ENCODE measurements at places on chromosomes 12 and 14.

DNA sequence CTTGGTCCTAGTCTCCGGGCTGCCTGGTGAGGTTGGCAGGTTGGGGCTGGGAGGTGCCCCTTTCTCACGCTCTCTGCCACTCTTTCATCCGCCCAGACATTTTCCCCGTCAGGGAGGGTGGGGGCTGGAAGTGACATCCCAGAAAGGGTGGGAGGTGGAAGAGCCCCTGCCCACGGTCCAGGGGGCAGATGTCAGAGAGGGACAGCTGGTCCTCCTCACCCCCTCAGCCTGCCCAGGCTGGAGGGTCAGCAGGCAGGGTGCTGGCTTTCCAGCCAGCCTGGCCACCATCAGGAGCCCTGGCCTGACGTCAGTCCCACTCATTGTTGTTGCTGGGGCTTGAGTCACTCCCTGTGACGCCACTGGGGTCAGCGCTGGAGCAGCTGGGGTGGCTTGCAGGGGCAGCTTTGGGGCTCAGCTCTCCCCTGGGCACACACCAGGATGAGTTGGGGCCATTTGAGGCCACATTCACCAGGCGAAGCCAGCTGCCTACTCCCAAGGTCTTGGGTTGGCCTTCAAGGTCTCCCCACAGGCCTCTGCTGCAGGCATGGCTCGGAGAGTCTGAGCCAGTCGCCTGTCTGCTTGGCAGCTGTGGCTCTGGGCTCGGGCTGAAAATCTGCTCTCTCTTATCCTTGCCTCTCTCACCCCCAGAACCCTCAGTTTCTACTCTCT, 5.7 kb upstream of the ATG101 start:
- no peaks in the 10 kb centered on the region for H3K36me3 ChIP-seq
- no peak for DNase-seq
- H3K27ac ChIP-seq: no peak overlapping the region
- no peaks in the 10 kb centered on the region for H3K27me3 ChIP-seq

- H3K27ac ChIP-seq: no peak overlapping the region
- H3K4me1 ChIP-seq: no peaks in the 10 kb centered on the region
- H3K36me3 ChIP-seq: peaks cover 2% of the 10 kb centered on the region
- DNase-seq: no peak
These were observed 7.5 kb downstream of the FOXG1 start for GRCh38 chr14:28773861-28774691.

DNA sequence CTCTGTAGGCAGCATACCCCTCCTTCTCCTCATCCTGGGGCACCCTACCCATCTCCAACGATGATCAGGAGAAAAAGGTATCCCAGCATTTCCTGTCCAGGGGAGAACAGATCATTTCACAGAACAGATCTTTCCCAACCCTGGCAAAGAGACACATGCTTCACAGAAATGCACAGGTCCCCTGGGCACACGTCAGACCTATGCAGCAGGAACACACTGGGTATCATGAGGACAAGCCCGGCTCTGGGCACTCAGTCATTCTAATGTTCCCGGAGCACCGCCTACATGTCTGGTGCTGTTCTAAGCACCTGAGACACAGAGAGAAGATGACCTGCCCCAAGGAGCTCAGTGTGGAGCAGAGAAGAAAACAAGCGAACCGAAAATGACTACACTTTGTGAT, 56.2 kb downstream of the ACTN1 start:
- peak overlapping the region; percentile 78 for H3K27ac ChIP-seq
- no peak for DNase-seq
- H3K36me3 ChIP-seq: peaks cover 9% of the 10 kb centered on the region
- no peak overlapping the region for H3K4me3 ChIP-seq

- peaks cover 5% of the 10 kb centered on the region for H3K36me3 ChIP-seq
- H3K27me3 ChIP-seq: peaks cover 42% of the 10 kb centered on the region
These were observed 115.4 kb upstream of the VRK1 start for GRCh38 chr14:96681829-96682228.

DNA sequence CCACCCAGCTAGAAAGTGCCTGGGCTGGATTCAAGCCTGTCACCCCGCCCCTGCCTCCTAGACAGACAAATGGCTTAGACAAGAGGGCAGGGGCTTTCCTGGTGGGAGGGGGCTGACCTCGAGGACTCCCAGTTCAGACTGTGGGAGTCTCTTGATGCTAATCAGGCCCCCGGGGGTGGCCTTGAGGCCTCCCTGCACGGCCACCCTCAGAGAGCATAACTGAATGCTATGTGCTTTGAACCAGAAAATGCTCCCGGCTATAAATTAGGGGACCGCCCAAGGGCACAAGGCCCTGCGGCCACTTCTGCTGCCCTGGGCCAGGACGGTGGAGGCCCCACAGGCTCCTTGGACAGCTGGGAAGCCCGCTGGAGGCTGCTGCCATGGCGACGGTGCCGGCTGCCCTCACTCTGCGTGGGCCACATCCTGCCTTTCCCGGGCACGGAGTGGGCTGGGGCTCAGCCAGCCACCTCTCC, 111.0 kb upstream of the NCOR2 start:
- no peak for DNase-seq
- no peak overlapping the region for H3K4me3 ChIP-seq
- H3K36me3 ChIP-seq: no peaks in the 10 kb centered on the region

- H3K27me3 ChIP-seq: no peaks in the 10 kb centered on the region
- no peaks in the 10 kb centered on the region for H3K36me3 ChIP-seq
- no peaks in the 10 kb centered on the region for H3K4me1 ChIP-seq
- DNase-seq: no peak
- no peak overlapping the region for H3K4me3 ChIP-seq
- no peak overlapping the region for H3K27ac ChIP-seq
These were observed 191.6 kb upstream of the E2F7 start for GRCh38 chr12:77256956-77257355.

DNA sequence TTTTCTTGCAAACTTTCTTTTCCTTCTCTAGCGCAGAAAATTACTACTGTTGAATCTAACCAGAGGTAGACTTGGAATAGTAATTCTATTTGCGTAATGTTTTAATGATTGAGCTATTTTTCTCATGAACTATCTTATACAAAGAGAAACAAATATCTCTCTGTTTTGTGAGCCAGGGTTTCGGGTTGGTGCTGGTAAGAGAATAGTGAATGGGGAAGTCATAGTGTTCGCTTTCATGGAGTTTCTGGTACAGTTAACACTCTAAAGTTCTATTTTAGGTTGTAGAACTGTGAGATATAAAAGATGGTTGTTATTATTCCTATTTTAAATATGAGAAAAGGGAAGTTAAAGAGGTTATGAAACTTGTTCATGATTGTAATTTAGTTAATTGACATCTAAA, 6.6 kb downstream of the CLEC1B start:
- H3K27ac ChIP-seq: no peak overlapping the region
- H3K36me3 ChIP-seq: peaks cover 5% of the 10 kb centered on the region
- peaks cover 67% of the 10 kb centered on the region for H3K27me3 ChIP-seq

- H3K4me3 ChIP-seq: no peak overlapping the region
- H3K27me3 ChIP-seq: peaks cover 67% of the 10 kb centered on the region
- H3K27ac ChIP-seq: no peak overlapping the region
- no peaks in the 10 kb centered on the region for H3K36me3 ChIP-seq
- no peak for DNase-seq
- peaks cover 4% of the 10 kb centered on the region for H3K4me1 ChIP-seq
These were observed 88.2 kb downstream of the TSPAN9 start for GRCh38 chr12:3165078-3165980.

GRCh38 chr12:1869145-1869544, 48.8 kb downstream of the LRTM2 start:
- no peak overlapping the region for H3K27ac ChIP-seq
- no peak for DNase-seq
- no peaks in the 10 kb centered on the region for H3K4me1 ChIP-seq
- H3K36me3 ChIP-seq: no peaks in the 10 kb centered on the region
- H3K4me3 ChIP-seq: no peak overlapping the region

DNA sequence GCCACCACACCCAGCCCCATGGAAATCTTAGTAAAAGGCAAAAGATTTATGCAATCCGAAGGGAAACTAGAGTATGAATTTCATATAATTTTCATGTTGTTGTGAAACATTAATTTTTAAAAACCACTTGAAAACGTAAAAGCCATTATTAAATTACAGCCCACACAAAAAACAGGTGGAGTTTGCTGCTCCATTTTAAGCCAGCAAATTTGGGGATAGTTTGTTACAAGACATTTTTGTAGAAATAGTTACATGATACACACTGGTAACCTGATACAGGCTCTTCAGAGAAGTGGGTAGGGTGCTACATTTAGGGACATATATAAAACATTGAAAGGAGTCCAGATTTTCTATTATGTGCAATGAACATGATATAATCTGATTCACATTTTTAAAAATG, 17.6 kb downstream of the GNPTAB start:
- no peak for DNase-seq
- H3K27me3 ChIP-seq: no peaks in the 10 kb centered on the region
- H3K27ac ChIP-seq: no peak overlapping the region
- H3K36me3 ChIP-seq: peaks cover 3% of the 10 kb centered on the region
- H3K4me1 ChIP-seq: peaks cover 17% of the 10 kb centered on the region
- H3K4me3 ChIP-seq: no peak overlapping the region

DNA sequence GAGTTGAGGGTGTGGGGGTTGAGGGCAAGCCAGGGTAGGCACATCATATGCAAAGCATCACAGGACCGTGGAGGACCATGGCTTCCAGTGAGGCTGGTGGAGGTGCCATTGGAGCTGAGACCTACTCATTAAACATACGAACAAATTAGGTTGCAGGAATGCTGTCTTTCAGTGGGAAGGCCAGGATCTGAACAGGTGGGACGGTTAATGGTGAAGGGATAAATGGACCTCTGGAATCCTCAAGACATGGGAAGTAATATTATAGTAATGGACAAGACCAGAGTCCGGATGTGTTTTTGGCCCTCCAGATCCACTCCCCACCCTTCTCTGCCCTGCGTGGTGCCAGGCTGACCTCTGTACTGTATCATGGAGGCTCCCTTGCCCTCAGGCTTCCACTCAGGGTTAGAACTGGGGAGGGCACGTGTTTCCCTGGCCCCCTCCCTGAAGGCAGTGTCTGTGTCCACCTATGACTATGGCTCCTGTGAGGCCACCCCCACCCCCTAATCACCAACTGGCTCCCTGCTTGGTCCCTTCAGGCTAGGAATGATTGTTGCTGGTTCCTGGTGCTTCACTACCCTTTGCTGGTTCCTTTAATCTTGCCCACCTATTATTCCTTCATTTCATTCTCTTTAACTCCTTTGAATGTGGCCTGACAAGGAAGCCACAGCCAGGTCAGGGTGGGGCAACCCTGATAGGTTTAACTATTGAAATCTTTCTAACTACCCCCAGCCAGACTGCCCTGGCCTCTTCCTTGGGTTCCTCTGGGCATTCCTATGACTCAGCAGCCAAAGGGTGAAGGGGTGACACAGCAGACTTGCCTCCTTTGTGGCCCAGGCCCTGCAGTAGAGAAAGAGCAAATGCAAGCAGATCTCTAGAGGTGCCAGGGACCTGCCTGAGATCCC, 10.7 kb downstream of the DHRS2 start:
- H3K27ac ChIP-seq: no peak overlapping the region
- H3K36me3 ChIP-seq: peaks cover 5% of the 10 kb centered on the region
- H3K4me1 ChIP-seq: no peaks in the 10 kb centered on the region
- H3K4me3 ChIP-seq: no peak overlapping the region
- DNase-seq: no peak

GRCh38 chr12:77837876-77838291, 7.2 kb downstream of the NAV3 start:
- DNase-seq: no peak
- no peaks in the 10 kb centered on the region for H3K36me3 ChIP-seq
- H3K4me1 ChIP-seq: no peaks in the 10 kb centered on the region
- no peak overlapping the region for H3K4me3 ChIP-seq
- no peak overlapping the region for H3K27ac ChIP-seq
- H3K27me3 ChIP-seq: no peaks in the 10 kb centered on the region

DNA sequence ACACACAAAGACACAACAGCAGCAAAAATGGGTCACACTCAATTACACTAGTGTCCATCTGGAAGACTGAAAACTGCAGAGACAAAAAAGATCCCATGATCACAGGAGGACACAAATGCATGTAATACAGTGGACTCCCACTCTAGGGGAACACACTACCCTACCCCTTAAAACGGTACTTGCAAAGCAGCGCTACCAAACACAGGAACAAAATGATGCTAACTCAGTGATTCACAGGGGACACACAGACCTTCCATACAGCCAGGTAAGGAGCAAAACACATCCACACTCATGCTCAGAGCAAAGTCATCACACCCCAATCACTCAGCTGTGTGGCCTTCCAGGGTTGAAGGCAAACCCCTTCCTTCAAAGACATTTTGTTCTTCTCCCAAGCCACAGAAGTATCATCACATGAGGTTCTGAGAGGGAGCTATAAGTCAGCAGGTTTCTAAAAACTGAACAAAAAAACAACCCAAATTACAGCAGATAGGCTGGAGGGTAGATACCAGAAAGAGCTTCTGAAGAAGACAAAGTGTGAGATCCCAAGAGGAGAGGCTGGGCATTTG, 14.8 kb downstream of the SMUG1 start:
- no peak overlapping the region for H3K4me3 ChIP-seq
- DNase-seq: no peak
- no peak overlapping the region for H3K27ac ChIP-seq
- H3K4me1 ChIP-seq: peaks cover 6% of the 10 kb centered on the region
- peaks cover 5% of the 10 kb centered on the region for H3K36me3 ChIP-seq

DNA sequence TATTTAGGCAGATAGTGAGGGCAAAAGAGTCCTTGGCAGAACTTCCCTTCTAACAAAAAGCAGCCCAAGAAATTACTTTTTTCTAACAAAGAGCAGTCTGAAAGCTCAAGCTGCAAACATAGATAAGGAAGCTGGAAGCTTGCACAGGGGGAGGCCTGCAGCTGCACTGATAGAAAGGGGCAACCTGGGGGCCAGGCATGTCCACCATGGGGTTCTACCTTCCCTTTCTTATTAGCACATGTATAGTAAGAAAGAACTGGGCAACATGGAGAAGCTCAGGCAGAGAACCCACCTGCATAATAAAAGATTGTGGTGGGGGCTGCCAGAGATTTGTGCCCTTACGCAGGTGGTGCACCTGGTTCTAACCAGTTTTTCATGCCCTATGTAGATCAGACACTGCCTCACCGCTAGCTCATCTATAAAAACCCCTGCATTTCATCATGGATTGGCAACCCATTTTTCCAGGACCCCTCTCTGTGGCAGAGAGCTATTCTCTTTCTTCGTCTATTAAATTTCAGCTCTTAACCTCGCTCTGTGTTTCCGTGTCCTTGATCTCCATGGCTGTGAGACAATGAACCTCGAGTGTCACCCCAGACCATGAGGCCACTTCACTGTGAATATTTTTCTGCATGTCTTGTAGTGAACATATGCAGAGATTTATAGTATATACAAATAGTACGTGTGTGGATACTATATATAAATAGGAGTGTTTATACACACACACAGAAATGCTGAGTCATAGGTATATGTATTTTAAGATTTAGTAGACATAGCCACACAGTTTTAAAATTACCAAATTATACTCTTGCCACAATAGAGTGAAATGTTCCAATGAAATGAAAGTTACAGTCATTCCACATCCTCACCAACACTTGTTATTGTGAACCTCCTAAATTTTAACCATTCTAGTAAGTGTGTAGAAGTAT, 53.0 kb downstream of the PEX5 start:
- no peak overlapping the region for H3K27ac ChIP-seq
- H3K4me1 ChIP-seq: peaks cover 2% of the 10 kb centered on the region
- H3K36me3 ChIP-seq: peaks cover 6% of the 10 kb centered on the region
- DNase-seq: no peak
- H3K27me3 ChIP-seq: peaks cover 34% of the 10 kb centered on the region
- no peak overlapping the region for H3K4me3 ChIP-seq

- no peak for DNase-seq
- no peak overlapping the region for H3K4me3 ChIP-seq
- H3K4me1 ChIP-seq: peaks cover 21% of the 10 kb centered on the region
- peaks cover 3% of the 10 kb centered on the region for H3K36me3 ChIP-seq
- H3K27ac ChIP-seq: no peak overlapping the region
These were observed 85.9 kb upstream of the FOXN3 start for GRCh38 chr14:89502966-89503365.
